Activated naive CD4-positive, alpha-beta T cell treated with anti-CD3 and anti-CD28 coated beads, Interleukin-2, amount 10 ng/mL, durations not matched to agents 7 days and 5 days (primary cell): ENCODE measurements at places on chromosomes 7 and 10.

- DNase-seq = no peak
Observed at GRCh38 chr7:84105586-84105985, 89.0 kb downstream of the SEMA3A start.

DNA sequence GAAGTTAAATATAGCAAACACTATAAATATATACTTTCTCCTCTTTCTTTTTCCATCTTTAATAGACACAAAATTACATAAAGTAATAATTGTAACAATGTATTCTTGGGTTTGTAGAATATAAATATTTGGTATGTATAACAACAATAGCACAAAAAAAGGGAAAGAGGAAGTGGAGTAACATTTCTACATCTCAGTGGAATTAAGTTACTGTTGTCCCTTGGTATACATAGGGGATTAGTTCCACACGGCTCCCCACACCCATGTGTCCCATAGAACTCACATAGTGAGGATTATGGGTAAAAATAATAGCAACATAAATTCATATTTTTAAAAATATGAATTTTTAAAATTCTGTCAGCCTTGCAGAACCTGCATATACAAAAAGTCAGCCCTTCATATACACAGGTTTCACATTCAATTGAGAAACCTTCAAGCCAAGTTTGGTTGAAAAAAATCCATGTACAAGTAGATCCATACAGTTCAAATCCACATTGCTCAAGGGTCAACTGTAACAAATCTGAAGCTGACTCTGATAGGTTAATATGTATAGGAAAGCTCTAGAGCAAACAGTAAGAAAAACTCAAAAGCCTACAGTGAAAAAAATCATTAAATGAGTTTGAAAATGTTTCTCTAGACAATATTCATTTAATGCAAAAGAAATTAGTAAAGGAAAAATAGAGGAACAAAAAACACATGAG, 92.4 kb downstream of the HYCC1 start:
- no peak for DNase-seq

DNA sequence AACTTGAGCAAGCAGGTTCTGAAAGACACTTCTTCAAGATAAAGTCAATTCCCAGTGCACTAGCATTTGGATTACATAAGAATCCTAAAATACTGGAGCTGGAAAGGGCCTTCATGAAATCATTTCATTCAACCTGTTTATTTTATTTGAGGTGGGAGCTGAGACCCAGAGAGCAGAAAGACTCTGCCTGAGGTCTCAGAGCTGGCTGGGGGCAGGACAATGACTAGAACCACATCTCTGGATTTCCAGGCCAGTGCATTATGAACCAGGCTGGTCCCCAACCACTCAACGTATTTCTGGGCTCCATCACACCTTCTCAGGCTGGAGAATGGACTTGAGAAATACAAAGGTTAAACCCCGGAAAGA, 8.4 kb downstream of the ANXA11 start:
- DNase-seq = no peak

- DNase-seq = no peak
Observed at GRCh38 chr10:49488056-49488717, 50.7 kb downstream of the ERCC6 start.

- no peak for DNase-seq
Observed at GRCh38 chr10:63431962-63432797, 33.6 kb downstream of the JMJD1C start.

- DNase-seq = no peak
Observed at GRCh38 chr10:98202378-98202777, 65.6 kb downstream of the LOXL4 start.

GRCh38 chr10:132117146-132117545, 51.4 kb downstream of the JAKMIP3 start:
- no peak for DNase-seq

DNA sequence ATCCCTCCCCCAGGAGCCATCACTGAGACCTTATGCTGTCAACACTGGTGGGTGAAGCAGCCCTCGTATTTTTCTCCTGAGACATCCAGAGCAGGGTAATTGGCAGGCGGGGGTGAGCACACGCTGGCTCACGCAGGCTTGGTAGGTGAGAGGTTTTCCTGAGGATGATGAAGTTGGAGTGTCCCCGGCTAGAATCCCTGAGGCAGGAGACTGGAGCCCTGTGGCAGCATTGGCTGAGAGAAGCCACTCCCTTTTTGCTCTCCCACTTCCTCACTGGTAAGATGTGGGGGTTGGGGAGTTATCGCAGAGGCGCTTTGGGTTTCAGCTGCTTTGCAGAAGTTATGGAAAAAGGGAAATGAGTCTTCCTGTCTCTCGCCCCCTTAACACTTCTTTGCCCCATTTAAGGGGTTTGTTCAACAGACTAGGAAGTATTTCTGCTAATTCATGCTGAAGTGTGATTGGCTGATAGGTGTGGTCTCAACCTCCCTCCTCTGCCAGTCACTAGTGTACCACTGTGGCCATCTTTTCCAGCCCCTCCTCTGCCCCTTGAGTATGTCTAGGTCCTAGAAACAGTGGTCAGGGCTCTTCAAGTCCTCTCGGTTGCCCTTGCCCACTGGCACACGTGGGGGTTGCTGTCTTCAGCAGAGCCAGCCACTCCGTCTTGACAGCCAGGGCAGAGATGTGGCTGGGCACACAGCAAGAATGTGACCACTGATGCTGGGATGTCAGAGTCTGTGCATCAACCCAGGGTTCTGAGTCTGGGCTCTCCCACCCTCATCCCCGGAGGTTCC, 5.7 kb downstream of the ARPC1B start:
- peak; percentile 59 for DNase-seq

DNA sequence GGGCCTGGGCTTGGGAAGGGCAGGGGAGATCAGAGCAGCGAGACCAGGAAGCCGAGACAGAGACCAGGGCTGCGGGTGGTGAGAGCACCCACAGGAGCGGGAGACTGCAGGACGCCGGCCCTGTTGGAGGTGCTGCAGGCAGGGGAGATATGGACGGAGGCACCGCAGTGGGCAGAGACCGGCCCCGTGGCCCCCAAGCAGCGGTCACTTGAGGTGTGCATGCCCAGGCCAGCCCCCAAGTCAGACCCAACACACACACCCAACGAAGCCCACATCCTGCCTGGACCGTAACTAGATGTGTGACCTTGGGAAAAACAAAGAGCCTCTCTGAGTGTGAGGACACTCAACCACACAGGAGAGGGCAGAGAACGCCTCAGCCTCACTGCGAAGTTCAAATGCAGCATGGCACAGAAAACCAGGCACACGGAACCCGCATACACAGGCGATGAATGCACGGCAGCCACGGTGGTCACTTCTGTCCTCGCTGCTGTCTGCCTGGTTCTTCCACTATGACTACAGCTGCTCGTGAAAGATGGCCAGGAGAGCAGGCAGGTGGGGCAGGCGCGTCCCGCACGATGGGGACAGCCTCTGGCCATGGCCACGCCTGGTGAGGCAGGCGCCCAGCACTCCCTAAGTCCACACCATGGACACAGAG, 214.7 kb downstream of the MAD1L1 start:
- DNase-seq = peak; percentile 14

GRCh38 chr7:35255443-35256255, 1.7 kb upstream of the TBX20 start:
- DNase-seq = no peak

GRCh38 chr10:48932831-48933664, 6.6 kb downstream of the LRRC18 start:
- no peak for DNase-seq

GRCh38 chr10:488081-488932, 201.2 kb downstream of the DIP2C start:
- peak; percentile 9 for DNase-seq

DNA sequence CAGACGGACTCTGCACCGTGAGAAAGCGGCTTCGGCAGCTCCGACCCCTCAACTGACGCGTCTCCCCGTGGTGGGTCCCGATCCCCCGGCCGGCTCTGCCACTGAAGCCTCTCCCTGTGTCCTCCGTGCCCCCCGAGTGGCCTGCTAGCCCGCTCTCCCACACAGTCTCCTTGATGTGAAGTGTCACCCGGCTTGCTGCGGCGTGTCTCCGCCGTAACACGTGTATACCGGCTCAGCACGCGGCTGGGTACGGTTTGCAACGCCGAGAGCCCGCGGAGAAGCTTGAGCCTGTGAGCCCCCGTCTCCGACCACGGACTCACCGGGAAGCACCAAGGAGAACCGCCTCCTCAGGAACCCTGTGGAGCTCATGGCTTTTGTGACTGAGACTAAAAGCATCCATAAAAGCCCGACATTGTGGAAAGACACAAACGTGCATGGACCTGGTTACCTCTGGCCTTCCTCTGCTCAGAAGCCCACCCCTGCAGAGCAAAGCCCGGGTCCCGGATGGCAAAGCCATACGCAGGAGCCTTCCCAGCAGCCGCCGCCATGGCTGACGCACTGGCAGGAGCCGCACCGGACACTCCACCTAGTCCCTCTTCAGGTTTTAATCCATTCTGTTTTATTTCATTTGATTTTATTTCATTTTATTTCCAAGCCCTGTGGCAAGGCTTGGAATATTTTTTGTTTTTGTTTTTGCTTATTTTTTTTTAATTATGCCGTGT, 17.0 kb downstream of the PTPRN2 start:
- no peak for DNase-seq

GRCh38 chr7:155533120-155533826, 13.1 kb downstream of the CNPY1 start:
- DNase-seq = no peak

DNA sequence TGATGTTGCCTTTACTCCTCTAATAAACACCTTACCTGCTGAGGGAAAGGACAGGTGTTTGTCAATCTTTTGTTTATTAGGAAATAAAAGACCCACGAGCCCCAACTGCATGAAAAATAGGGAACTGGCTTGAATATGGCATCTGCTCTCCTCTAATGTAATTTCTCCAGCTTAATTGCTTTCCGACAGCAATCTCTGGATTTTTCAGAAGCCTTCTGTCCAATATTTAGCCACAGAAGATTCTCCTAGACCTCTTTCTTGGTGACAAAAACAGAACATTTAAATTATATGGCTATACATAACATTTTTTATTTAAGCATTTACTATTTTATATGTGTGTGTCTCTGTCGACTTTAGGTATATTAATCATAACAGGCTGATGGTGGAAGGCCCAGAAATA, 317.4 kb upstream of the ADARB2 start:
- no peak for DNase-seq
